ENCODE measurements at places on chromosomes 12 and 14. TPM values are rescaled to one million over a fixed set of nuclear protein-coding genes. Genes with fewer than 3 reads are reported as not detected.

Gene ATP23
- 21.9 TPM for total RNA-seq

Gene LRRC10
- total RNA-seq, result not detected

Gene OLR1
- total RNA-seq, result not detected

DNA sequence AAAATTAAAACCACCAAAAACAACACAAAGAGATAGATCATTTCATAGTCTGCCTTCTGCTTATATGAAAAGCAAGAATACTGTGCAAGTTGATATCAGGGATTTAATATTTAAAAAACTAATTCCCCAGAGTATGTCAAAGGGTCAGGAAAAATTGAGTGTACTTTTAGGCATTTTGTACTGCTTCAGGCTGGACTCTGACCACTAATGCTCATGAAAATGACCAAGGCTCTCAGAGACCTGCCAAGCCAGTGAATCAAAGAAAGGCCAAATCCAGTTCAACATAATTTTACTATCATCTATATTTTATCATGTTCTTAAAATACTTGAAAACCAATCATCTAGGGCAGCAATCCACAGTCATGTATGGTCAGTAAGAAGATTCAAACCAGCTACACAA lies 66.0 kb downstream of the TTC7B start:
- no peak for DNase-seq

DNA sequence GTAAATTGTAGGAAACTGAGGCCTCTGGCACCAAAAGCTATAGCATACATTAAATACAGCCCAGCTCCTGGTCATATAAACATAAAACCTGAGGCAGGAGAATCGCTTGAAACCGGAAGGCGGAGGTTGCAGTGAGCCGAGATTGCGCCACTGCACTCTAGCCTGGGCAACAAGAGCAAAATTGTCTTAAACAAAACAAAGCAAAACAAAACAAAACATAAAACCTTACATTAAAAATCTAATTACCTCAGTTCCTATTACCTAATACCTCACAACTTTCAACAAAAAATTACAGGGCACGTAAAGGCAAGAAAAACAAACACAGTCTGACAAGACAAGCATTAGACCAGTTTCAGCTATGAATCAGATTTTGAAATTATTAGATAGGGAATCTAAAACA lies 36.7 kb downstream of the TMEM116 start:
- DNase-seq, result no peak
